ENCODE measurements at places on chromosomes 5 and 9. TPM values are rescaled to one million over a fixed set of nuclear protein-coding genes. Genes with fewer than 3 reads are reported as not detected.

- no peak for DNase-seq
These were observed 478.5 kb upstream of the SMARCA2 start for GRCh38 chr9:1536522-1537170.

The GCNT4 gene
- not detected for total RNA-seq

GRCh38 chr9:14251154-14252071 is 62.5 kb downstream of the NFIB start:
- DNase-seq: peak; percentile 96

GRCh38 chr5:91079037-91079436 is 304.1 kb downstream of the ARRDC3 start:
- DNase-seq: no peak

The CAMK2A gene
- not detected for total RNA-seq

DNA sequence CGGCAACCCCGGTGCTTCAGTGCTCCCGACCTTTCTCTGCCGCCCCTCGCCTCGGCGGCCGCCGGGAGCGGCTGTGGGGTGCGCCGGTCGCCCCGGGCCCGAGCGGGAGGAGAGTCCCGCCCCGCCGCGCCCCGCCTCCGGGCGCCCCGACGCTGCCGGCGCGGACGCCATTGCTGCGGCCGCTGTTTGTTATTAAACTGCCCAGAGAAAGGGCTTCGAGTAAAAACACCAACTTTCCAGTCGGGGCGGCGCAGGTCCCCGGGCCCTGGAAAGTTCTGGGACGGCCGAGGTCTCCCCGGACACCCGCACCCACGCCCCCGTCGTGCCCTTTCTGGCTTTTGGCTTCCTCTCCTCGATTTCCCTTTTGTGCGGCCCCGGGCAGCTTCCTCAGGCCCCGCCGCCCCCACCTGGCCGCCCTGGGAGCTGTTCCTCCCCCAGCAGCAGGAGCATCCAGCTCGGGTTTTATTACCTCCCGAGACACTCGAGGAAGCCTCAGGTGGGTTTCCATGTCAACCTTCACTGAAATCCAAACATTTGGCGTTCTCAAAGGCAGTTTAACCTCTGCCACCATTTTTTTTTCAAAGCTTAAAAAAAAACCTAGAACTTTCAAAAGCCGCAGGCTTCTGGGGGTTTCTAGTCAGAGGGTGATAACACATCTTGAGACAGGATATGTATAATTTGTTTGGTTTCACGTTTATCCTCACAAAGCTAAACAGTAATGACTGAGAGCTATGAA is 334.4 kb downstream of the CWC27 start:
- DNase-seq: peak; percentile 78

The BSPRY gene
- 31.5 TPM for total RNA-seq

DNA sequence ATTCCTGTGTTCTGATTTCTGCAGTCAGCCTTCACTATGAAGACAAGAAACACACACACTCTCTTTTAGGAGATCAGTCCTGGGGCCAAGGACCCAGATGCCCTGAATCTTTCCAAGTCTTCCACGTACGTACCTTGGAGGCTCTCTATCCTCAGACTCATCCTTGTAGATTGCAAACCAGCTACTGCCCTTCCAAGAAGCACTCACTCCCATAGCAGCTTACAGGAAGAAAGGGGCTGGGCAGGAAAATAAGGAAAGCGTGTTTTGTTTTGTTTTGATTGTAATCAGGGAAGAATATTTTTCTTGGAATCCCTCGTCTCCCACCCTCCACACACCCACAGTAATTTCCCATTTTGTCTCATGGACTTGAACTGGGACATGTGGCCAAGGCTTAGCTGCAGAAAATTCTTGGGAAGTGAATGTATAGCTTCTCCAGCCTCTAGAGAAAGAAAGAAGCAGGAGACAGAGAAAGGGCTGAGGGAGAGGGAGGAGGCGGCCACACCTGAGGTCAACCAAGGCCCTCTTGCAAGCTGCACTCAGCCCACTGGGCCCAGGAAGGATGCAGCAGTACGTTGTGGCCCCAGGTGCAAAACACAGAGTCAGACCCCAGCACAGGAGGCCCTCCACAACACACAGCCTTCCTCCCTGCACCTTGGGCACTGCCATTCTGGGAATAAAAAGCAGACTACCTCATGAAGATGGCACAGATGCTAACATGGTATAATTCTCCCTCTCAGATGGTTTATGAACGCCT is 29.9 kb downstream of the IRX2 start:
- DNase-seq: no peak

- no peak for DNase-seq
These were observed 172.3 kb downstream of the SEMA5A start for GRCh38 chr5:9373571-9373970.

DNA sequence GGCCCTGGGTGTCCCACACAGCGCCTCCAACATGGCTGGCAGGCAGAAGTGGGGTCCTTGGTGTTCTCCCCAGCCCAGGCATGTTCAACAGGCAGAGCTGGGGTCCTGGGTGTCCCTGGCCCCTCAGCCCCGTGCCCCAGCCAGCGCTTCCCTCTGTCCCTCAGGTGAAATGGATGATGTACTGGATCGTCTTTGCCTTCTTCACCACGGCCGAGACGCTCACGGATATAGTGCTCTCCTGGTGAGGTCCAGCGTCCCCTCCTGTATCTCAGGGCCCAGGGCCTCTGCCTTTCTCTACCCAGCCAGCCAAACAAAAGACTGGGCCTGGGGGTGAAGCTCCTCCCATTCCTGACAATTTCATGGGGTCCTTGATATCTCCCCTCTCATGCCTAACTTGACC is 2.4 kb downstream of the REEP2 start:
- DNase-seq: no peak

The GRM6 gene
- not detected for total RNA-seq

DNA sequence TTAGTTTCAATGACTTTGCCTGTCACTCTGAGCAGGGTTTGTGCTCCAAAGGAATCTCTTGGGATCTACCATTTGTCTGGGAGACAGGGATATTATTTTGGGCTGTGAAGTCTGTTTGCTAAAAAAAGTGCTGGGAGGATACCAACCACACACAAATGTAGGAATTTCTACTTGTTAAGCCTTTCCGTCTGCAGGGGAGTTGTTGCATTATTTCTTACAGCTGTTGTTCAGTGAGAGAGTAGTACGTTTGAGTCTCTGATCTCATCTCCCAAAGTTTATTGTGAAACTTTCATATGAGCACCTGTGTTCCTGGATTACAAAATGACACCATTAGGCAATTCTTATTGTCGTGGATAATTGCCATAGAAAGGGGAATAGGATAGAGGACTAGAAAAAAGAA is 78.3 kb upstream of the SEMA6A start:
- no peak for DNase-seq

- peak; percentile 96 for DNase-seq
These were observed 31.4 kb upstream of the LPCAT1 start for GRCh38 chr5:1555011-1555807.

DNA sequence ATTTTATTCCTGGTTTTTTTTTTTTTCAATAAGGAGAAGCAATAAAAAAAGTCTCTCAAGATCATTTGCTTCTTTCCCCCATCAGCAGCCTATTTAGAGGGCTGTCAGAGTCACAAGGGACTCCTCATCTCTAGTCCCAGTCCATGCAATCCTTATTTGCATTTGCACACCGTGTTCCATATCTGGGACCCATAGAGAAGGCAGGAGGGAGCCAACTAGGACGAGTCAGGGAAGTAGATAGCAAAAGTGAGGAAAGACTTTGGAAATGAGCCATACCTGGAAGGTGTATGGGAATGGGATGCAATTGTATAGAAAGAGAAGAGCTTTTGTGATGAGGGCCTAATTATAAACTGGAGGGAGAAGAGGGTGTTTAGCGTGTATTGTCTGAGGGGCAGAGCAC is 160.0 kb downstream of the PIK3R1 start:
- no peak for DNase-seq

The MUSK gene
- total RNA-seq: not detected

The DBH gene
- total RNA-seq: not detected

DNA sequence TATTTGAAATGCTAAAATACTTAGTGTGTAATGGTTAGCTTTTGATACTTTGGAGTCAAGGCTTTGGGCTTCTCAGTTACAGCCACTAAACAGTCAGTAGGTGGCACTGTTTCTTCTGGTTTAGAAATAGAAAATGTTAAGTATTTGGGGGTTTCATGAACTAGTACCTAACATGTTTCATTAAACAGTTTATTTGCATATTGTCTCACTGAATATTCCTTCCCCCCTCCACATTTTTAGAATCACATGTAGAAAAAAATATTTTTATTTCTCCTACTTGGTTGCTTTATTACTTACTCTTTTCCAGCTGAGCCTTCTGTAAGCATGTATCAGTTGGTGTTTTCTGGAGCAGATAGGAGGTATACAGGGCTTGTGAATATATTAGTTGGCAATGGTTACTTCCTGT is 48.0 kb downstream of the IPO11 start:
- DNase-seq: peak; percentile 46

The PCDHA13 gene
- total RNA-seq: not detected

- peak; percentile 96 for DNase-seq
These were observed 169.8 kb upstream of the RAI14 start for GRCh38 chr5:34486160-34486848.

The CARTPT gene
- not detected for total RNA-seq

The ZNF483 gene
- not detected for total RNA-seq

The CDH9 gene
- not detected for total RNA-seq

DNA sequence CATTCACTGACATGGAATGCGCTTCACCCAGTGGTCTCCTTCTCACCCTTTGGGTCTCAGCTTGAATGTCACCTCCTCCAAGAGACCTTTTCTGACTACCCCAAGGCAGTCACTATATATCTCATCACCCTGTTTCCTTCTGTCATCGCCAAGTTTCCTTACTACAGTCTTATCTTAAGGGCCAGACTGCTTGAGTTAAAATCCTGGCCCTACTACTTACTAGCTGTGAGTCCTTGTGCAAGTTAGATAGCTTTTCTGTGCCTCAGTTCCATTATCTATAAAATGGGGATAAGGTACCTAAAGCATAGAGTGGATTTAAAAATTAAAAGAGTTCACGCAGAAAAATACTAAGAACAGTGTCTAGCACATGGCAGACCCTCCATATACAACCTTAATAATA is 132.4 kb downstream of the GABBR2 start:
- DNase-seq: no peak

- DNase-seq: no peak
These were observed 2209.2 kb downstream of the MAT2B start for GRCh38 chr5:165714598-165714997.
